ENCODE measurements at places on chromosomes 12 and 14. TPM values are rescaled to one million over a fixed set of nuclear protein-coding genes. Genes with fewer than 3 reads are reported as not detected.

Gene PYGL
- total RNA-seq: 23.6 TPM

Gene FAM181A
- 3.1 TPM for total RNA-seq

Gene SAMD4A
- 18.1 TPM for total RNA-seq

Gene SUOX
- 23.6 TPM for total RNA-seq

Gene IFI27
- total RNA-seq: 529 TPM

Gene OAS3
- 11.2 TPM for total RNA-seq

Gene CDKL1
- total RNA-seq: 3.4 TPM

Gene MTHFD1
- 26.1 TPM for total RNA-seq

Data from prostate gland (tissue), 2 donors.